ENCODE measurements at places on chromosomes 4 and X.
A peak's percentile ranks its signal among the peaks of the same experiment; 100 is the strongest.

GRCh38 chr4:188400451-188400850, 261.2 kb downstream of the TRIML1 start:
- DNase-seq, result no peak

DNA sequence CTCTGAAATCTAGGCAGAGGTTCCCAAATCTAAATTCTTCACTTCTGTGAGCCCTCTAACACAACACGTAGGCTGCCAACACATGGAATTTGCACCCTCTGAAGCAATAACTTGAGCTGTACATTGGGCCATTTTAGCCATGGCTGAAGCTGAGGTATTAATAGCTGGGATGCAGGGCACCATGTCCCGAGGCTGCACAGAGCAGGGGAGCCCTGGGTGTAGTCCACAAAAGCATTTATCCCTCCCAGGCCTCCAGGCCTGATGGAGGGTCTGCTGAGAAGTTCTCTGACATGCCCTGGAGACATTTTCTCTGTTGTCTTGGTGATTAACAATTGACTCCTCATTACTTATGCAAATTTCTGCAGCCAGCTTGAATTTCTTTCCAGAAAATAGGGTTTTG, 127.9 kb downstream of the PABPC4L start:
- DNase-seq, result no peak

DNA sequence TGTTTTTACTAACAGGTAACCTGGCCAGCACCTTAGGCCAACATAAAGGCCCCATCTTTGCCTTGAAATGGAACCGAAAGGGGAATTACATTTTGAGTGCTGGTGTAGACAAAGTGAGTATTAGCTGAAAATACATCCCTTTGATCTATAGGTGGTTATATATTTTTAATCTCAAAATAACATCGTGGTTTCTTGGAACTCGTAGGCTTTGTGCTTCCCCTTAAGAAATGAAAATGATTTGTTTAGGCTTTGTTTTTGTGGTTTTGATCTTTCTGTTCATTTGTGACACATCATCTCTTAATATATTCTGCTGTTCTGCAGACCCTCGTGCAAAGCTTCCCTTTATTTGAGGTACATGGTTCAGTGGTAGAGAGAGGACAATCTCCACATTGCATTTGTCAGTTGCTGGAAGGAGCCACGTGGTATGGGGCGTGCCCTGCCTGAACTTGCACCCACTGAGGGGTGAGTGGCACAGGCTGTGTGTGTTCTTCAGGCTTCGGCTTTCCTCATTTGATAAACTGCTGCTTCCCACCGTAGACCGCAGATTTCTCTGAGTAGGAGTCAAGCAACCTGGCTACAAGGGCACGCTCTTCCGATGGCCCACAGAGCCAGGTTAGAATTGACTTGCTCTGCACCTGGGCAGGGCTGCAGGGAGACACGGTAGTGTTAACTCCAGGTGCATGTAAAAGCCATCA, 72.2 kb downstream of the GPR143 start:
- no peak for DNase-seq

DNA sequence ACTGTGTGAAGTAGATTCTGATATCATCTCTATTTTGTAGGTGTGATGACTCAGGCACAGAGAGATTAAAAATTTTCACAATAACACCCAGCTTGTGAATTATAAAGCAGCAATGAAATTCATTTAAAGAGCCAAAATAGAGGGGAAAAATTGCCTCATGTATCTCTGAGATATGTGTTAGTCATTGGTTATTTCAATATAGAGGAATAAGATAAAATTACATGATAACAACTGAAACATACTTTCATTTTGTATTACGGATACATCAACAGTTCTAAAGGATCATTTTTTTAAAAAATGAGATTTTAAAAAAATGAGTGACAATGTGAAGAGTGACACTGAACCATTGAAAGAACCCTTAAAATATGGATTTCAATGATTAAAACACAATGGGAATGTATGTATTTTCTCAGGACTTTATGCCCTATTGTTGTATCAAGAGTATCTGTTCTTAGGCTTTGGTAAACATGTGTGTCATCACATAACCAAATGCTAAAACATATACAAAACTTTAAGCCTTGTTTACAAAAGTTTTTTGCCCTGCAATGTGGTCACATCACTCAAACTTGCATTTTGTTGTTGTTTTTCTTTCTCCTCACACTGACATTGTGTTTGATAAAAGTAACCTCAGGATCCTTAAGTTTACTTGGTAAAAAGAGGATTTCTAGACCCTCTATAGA, 221.3 kb downstream of the ANTXR2 start:
- DNase-seq, result no peak

- DNase-seq, result no peak
Measured at GRCh38 chrX:38066934-38067333, 60.6 kb downstream of the SYTL5 start.

DNA sequence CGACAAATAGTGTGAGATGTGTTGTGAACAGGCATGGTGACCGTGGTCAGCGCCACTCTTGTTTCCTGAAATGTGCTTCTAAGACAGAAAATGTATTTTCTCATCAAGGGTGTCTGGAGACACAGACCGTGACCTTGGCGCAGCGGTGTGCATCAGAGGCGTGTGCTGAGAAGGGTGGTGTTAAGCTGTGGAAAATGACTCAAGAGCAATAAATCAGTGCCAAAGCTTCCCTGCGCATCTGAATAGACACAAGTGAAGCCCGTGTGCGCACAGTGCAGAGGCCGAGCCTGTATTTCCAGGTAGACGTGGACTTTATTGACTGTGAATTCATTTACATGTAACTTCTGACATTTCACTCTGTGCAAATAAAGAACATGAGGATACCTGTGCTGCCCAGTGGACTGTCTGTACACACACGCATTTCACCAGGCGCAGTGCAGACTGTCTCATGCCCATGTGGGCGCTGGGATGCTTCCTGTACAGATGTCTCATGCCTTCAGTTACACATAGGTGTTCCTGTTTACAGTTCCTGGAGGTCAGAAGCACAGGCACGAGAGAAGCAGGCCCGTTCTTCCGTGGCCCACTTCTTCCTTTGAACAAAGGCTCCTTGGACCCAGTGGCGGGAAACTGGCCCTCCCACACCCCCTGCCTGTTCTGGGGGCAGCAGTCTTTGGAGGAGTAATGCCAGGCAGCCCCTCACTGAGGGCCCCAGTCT, 31.9 kb downstream of the NSG1 start:
- no peak for DNase-seq

GRCh38 chr4:178082906-178083305, 640.7 kb upstream of the AGA start:
- no peak for DNase-seq

DNA sequence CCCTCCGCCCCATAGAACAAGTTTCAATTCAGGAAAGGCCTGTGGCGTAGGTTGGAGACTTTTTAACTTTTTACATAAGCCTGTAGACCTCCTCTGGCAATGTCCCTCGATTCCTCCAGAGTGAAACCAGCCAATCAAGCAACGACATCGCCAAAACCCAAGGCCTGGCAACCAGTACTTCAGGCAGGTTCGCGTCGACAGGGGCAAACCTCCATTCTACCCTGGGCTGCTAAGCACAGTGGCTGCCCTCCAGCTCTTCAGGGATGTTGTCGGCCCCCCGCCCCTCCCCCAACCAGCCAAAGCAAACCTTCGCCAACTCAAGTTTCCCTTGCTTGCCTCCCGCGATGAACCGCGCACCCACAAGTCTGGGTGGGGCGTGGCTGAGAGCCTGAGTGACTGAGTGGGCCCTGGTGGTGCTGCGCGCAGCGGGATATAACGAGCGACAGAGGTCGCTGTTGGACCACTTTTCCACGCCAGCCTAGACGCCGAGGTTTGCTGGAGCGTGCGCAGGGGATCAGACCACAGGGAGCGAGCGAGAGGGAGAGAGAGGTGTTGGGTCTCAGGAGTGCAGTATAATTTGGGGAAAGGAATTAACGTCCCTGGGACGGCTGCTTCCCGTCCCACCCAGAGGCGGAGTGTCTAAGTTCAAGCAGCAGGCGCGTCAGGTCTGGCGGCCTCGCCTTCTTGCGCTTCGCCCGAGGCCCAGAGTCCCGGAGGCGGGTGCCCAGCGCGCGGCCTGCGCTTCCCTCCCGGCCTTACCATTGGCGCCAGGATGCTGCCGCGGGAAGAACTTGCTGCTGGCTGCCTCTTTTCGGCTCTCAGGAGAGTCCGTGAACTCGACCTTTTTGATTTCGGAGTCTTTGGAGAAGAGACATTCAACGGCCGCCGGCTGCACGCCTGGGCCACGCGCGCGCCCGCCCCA, 9.0 kb upstream of the PITX2 start:
- DNase-seq, result peak; percentile 45

GRCh38 chrX:129689796-129690195, 35.0 kb upstream of the APLN start:
- DNase-seq, result no peak

GRCh38 chrX:40325161-40325560, 227.4 kb upstream of the BCOR start:
- no peak for DNase-seq

DNA sequence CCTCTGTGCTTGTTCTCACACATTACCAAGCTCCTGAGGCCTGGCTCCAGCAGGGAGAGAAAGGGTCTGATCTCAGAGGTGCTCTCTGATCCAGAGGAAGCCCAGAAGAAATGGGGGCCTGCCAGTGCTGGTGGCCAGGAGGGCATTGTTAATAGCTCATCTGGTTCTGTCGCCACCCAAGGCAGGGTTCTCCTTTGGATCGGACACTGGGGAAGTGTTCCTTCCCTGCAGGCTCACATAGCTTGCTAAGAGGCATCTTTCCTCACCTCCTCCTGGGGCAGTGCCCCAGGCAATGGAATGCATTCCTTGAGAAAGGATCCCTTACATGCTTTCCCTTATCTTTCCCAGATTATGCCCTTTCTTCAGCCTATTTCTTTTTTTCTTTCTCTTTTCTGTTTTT, 53.8 kb downstream of the RBM47 start:
- DNase-seq, result no peak

DNA sequence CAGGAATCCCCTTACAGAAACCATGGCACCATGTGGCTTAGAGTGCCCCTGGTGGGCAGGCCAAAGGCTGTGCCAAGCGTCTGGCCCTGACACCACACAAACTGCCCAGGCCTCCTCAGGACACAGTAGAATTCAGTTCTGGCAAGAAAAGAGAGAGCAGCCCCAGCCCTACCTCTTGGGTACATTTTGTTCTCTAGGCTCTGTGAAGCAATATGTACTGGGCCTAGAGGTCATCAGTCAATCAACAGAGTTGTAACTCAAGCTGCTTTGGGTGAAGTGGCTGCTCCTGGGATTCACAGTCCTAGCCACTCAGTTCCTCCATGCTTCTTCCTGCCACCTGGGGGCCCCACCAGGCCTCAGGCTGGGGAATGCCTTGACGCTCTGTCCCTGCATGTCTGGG, 158.1 kb upstream of the MAMLD1 start:
- DNase-seq, result no peak
